ENCODE measurements at places on chromosomes 6 and 20.

DNA sequence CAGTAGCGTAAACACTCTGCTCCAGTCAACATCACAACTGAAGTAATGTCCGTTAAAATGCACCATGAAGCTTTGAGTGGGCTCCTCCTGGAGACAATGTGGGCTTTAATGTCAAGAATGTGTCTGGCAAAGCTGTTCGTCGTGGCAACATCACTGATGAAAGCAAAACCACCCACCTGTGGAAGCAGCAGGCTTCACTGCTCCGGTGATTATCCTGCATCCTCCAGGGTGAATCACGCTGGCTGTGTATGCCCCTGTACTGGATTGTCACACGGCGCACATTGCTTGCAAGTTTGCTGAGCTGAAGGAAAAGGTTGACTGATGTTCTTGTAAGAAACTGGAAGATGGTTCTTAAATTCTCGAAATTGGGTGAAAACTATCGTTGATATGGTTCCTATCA is 128.5 kb downstream of the MOXD1 start:
- no peak for DNase-seq

DNA sequence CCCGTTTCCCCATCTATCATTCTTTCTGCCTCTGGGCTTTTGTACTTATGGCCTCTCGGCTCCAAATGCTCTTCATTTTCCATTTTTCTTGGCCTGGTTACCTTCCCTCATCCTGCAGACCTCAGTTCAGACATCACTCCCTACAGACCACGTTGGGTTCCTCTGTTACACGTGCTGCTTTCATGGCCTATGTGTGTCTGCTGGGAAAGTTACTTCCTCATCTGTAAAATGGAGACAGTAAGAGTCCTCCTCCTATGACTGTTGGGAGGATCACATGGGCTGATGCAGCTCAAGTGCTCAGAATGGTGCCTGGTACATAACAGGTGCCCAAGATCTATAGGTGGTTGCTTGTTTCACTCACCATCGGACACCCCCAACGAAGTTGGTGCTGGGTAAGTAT is 13.5 kb downstream of the KCNK17 start:
- no peak for DNase-seq

GRCh38 chr6:7144872-7145584 is 37.3 kb downstream of the RREB1 start:
- no peak for DNase-seq

GRCh38 chr20:60507087-60507694 is 549.0 kb downstream of the CDH26 start:
- DNase-seq = no peak

Measured in stimulated activated CD4-positive, alpha-beta T cell treated with anti-CD3 and anti-CD28 coated beads, Interleukin-12 subunit alpha, Interleukin-12 subunit beta, amount 100 ng/mL, for 24 hours (primary cell).